ENCODE measurements at places on chromosomes 11 and 22. TPM values are rescaled to one million over a fixed set of nuclear protein-coding genes. Genes with fewer than 3 reads are reported as not detected.

Gene TIGD3
- not detected for total RNA-seq

DNA sequence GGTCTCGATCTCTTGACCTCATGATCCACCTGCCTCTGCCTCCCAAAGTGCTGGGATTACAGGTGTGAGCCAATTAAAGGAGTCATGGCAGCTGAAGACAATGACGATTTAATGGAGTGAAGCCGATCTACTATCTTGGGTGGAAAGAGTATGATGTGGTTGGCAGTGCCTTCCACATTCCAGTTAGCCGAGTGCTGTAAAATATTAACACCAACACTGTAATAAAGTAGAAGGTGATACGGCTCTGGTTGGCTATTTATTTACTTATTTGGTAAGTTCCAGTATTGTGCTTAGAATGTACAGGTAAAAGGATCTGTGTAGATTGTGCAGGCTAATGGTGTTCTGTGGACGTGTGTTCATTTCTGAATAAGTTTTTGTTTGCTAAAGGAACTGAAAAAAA, 149.6 kb upstream of the MTMR2 start:
- H3K36me3 ChIP-seq: no peaks in the 10 kb centered on the region
- H3K4me3 ChIP-seq: no peak overlapping the region
- no peak overlapping the region for H3K27ac ChIP-seq
- peaks cover 49% of the 10 kb centered on the region for H3K4me1 ChIP-seq
- no peak for DNase-seq
- H3K27me3 ChIP-seq: no peaks in the 10 kb centered on the region

Gene MIF
- 157 TPM for total RNA-seq

Gene BLID
- total RNA-seq: 53.4 TPM

- H3K4me1 ChIP-seq: peaks cover 50% of the 10 kb centered on the region
- peak; percentile 71 for DNase-seq
Measured at GRCh38 chr22:38753948-38754750, 1.6 kb downstream of the SUN2 start.

DNA sequence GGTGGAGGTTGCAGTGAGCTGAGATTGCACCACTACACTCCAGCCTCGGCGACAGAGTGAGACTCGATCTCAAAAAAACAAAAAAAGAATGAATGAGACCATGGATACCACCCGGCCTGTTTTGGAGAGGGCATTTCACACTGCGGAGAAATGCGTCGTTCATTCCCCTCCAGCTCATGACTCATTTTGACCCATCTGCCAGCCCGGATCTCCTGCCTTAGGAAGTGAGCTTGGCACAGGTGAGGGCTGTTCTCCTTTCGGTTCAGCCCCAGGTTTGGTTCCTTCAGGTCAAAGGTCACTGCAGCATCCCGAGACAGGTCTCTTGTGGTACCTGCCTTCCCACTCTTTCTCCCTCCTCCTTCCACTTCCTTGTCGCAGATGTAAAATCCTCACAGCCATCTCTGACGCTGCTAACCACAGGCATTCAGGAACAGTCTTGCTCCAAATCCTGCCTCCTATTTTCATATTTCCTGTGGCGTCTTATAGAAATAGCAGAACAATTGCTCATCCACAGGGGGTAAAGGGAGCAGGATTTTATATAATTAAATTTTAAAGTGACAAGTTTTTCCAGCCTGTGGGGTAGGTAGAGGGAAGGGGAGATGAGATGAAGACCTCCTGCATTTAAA, 517.9 kb downstream of the NTM start:
- H3K4me3 ChIP-seq: no peak overlapping the region
- H3K27ac ChIP-seq: no peak overlapping the region
- H3K4me1 ChIP-seq: no peaks in the 10 kb centered on the region
- no peaks in the 10 kb centered on the region for H3K27me3 ChIP-seq

DNA sequence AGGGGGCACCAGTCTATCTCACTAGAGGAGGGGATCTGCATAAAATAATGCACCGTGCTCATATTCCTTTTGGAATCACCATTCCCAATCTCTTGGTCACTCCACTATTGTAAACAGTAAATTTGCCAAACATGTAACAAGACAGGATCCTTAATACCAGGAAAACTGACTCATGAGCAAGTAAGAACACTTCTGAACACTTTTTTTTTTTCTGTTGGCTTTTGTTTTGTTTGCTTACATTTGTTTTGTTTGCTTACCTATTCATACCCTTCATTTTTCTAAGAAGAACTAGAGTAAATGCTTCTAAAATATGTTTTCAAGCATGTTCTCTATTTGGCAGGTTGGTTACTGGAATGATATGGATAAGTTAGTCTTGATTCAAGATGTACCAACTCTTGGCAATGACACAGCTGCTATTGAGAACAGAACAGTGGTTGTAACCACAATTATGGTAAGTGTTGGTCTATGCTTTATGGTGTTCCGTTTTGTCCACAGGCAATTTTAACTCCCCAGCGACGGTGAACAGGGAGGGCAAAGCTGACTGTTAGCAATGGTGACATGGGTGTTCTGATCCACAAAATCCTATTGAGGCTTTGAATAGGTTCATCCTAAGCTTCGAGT, 111.8 kb downstream of the MSANTD4 start:
- H3K4me1 ChIP-seq: no peaks in the 10 kb centered on the region
- H3K27me3 ChIP-seq: no peaks in the 10 kb centered on the region
- no peak overlapping the region for H3K4me3 ChIP-seq
- DNase-seq: no peak
- no peaks in the 10 kb centered on the region for H3K36me3 ChIP-seq

- no peaks in the 10 kb centered on the region for H3K27me3 ChIP-seq
- no peaks in the 10 kb centered on the region for H3K4me1 ChIP-seq
- no peak overlapping the region for H3K4me3 ChIP-seq
- no peaks in the 10 kb centered on the region for H3K36me3 ChIP-seq
- H3K27ac ChIP-seq: no peak overlapping the region
Measured at GRCh38 chr22:35198738-35199137, 58.6 kb upstream of the HMGXB4 start.
